ENCODE measurements at places on chromosomes 1 and 21.

DNA sequence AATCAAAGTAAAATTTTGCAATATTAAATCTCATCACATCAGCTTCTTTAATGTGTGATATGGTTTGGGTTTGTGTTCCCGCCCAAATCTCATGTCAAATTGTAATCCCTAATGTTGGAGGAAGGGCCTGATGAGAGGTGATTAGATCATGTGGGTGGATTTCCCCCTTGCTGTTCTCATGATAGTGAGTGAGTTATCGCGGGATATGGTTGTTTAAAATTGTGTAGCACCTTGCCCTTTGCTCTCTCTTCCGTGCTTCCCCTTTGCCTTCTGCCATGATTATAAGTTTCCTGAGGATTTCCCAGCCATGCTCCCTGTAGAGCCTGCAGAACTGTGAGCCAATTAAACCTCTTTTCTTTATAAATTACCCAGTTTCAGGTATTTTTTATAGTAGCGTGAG lies 131.9 kb downstream of the ZNF326 start:
- no peak for DNase-seq

GRCh38 chr1:201126832-201127754 lies at the start of gene ASCL5:
TSS of gene ASCL5 (minus strand) at chr1:201127184. CDS start at chr1:201115372, 11,812 bp downstream.
- DNase-seq: no peak

- DNase-seq: no peak
Observed at GRCh38 chr1:7258589-7259135, 473.4 kb downstream of the CAMTA1 start.

DNA sequence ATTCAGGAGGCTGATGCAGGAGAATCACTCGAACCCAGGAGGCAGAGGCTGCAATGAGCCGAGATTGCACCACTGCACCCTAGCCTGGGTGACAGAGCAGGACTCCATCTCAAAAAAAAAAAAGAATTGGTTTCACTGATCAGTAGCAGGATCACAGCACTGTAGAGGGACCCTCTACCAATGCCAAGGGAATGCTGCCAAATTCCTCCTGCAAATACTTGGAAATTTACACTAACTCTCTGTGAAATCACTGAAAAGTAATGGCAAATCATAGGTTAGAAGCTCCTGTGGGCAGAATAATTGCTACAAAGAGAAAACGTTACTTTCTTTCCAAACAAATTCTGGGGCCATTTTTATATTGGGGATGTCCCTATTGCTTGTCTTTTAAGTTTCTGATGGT lies 6.7 kb upstream of the GPR25 start:
- no peak for DNase-seq

DNA sequence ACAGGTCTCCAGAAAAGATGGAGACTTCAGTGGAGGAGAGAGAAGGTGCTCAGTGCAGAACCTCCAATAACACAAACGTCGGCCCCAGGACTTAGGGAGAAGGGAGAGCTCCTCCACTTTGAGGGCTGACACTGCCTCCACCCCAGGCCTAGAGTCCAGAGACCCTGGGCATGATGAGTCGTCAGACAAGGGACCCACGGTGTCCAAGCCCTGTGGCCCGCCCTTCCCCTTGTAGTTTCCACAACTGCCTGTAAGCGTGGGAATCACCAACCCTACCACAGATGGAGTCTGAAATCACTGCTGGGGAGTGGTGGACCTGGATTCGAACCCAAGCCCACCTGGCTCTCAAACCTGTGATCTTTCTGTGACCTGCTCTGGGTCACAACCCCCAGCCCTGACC lies 281.1 kb downstream of the NPHP4 start:
- DNase-seq: no peak

DNA sequence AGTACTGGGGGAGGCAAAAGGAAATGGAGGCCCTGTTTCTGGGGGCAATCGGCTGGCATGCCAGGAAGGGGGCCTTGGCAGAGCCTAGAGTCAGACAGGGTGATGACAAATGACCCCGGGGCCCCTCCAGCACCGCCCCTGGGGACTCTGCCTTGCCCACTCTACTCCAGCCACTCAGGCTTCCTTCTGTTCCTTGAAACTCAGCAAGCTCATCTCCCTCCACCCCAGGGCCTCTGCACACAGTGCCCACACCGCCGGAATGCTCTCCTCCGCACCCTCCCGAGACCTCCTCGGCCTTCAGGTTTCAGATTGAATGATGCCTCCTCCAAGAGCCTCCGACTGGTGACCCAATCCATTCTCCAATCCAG lies 122.5 kb upstream of the ZBTB40 start:
- no peak for DNase-seq

GRCh38 chr1:183827801-183828200 lies 22.9 kb downstream of the RGL1 start:
- peak; percentile 45 for DNase-seq

DNA sequence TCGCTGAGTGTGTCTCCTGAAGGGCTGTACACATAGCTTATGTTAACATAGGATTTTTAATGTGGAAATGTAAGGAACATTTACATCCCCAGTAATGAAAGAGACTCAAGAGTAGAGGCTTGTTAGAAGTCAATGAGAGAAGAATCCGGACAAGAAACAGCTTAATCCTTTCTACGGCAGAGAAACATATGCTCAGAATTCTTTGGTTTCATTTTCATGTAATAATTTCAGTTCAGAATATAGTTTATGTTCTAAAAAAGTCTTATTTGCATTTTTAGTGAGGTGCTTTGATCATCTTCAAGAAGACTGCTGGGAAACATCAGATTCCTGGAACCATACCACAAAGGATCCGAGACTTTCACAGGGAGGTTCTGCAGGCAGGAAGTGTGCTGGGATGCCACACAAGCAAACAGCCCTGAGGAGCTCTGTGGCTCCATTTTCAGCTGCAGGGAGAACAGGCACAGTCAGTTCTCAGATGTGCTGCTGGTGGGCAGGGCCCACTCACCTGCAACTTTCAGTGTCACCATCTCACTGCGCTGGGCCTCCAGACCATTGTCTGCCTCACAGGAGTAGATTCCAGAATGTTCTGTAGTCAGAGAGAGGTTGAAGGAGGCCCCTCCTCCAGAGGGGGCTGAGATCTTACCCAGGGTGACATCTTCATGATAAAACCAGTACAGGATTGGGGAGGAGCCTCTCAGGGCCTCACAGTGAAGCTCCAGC lies 28.4 kb downstream of the FCRL5 start:
- no peak for DNase-seq

DNA sequence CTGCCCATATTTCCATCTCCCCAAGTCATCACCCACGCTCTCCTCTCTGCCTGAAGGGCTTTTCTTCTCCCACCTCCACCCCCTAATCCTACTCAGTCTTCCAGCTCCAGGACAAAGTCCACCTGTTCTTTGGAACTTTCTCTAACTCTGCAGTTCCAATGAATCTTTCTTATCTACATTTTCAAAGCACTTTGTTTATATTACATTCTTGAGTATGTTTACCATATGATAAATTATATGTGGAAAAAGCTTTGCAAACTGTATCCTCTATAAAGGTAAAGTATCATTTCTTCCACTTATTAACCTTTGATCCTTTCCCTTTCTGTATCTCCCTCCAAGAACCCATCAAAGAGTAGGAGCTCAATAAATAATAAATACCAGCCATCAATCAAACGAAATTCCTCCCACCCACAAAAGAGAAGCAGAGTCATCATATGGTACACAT lies 39.7 kb downstream of the TTC13 start:
- DNase-seq: no peak

Measured in cardiac muscle cell (in vitro differentiated cells and primary cell).